ENCODE measurements at places on chromosomes 3 and 15.

DNA sequence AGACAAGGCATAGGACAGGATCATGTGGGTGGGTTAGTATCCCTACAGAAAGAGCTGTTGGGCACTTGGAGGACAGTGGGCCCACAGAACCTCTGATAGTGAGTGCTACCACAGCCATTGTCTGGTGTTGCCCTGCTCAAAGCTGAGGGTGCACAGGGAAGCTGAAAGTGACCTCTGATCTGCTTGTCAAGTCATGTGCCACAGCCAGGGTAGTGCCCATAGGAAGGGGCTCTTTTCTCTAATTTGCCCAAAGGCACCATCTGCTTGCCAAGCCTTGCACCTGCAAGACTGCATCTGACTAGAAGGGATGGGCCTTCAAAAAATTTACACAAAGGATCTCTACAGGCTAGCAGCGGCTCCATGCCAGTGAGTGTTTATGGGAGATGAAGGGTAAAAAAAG, 87.4 kb upstream of the GSK3B start:
- DNase-seq = no peak

GRCh38 chr15:65069179-65069578, 1.4 kb upstream of the RASL12 start:
- DNase-seq = peak; percentile 67

- peak; percentile 27 for DNase-seq
Measured at GRCh38 chr3:150049317-150049716, 78.6 kb upstream of the PFN2 start.

GRCh38 chr15:39285663-39286062, 295.2 kb upstream of the THBS1 start:
- no peak for DNase-seq

GRCh38 chr15:69463182-69463756, 10.7 kb downstream of the RPLP1 start:
- DNase-seq = no peak

GRCh38 chr3:18061737-18062656, 319.6 kb upstream of the TBC1D5 start:
- peak; percentile 65 for DNase-seq

- DNase-seq = no peak
Measured at GRCh38 chr3:142228964-142229363, 3.6 kb upstream of the GK5 start.

DNA sequence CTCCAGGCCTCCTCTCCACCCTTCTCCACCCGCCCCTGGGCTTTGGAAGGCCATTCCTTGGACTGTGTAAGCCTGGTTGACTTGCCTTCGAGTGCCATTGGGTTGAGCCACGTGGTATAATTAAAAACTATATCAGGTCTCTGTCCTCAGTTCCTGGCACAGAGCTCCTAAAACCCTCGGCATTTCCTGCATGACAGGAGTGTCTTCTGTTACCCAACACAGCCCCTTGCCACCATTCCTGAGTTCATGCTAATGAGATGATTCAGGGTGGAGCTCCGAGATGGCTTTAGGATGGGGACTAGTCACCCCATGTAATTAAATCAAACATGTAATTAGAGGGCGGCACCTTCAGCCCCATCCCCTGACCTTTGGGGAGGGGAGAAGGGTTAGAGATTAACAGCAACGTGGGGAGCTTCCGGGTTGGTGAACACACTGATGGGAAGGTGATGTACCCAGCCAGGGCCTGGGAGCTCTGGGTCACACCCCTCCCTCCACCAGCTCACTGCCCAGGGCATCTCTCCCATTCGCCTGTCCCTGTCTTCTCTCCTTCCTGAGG, 256.4 kb downstream of the FAM43A start:
- DNase-seq = no peak

GRCh38 chr3:30352410-30353318, 253.7 kb upstream of the TGFBR2 start:
- no peak for DNase-seq

DNA sequence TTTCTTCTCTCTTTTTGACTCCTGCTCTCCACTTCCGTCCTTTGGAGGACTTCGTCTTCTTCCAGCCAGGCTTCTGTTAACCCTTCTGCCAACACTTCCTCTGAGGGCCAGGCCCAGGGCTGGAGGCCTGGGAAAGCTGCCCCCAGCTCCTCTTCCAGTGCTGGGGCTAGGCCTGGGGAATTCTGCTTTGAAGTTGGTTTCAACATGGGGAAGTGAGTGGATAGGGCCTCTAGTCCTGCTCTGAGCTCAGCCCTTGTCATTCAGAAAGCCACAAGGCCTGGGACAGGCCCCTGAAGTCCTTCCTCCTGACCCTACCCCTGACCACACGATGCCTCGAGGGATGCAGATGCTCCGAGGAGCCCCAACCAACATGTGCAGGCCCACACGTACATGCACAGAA, 53.9 kb upstream of the HERC1 start:
- no peak for DNase-seq

DNA sequence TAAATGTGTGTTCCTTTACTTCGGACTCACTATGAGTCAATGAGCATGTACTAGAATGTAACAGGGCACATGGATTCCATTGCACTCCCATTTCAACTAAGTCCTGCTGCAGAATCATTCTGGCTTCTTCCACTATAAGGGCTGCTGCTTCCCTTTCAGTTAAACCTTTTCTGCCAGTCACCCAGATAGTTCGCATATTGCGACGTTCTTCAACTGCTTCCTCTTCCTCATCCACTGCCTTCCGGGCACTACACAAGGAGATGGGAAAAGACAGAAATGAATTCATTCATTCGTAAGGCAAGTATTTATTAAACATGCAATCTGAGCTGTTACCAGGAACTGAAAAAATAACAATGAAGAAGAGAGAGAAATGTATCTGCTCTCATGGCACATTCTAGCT, 55.6 kb downstream of the POLQ start:
- no peak for DNase-seq

- DNase-seq = peak; percentile 87
Measured at GRCh38 chr3:193872265-193872753, 263.6 kb upstream of the HES1 start.

- DNase-seq = peak; percentile 54
Measured at GRCh38 chr3:71581457-71582035, 2.0 kb downstream of the FOXP1 start.

DNA sequence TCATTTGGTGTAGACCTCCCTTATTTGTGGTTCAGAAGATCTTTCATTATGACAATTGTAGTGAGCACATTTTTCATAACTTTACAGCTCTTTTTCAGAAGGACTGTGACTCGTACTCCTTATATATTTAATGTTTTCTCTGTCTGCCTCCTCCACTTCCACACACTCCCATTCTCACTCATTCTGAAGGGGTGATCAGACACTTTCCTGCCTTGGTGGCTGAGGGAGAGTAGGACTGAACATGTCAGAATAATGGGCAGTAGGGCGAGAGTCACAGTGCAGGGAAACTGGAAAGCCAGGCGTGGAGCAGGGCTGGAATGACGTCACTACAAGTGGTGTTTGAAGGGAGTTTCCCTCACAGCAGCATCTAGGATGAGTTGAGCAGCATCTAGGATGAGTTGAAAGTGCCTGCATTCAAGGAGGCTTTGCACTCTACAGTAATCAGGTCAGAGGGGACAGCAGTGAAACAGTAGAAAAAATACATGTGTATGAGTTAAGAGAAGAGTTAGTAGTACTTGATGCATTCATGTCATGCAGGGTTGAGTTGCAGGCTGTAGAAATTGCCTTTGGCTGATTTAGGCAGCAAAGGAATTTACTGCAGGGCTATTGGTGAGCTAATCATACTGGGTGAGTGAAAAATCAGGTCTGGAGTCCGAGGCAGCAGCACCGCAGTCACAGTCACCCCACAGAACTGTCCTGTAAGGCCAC, 36.3 kb upstream of the FBXL22 start:
- no peak for DNase-seq

DNA sequence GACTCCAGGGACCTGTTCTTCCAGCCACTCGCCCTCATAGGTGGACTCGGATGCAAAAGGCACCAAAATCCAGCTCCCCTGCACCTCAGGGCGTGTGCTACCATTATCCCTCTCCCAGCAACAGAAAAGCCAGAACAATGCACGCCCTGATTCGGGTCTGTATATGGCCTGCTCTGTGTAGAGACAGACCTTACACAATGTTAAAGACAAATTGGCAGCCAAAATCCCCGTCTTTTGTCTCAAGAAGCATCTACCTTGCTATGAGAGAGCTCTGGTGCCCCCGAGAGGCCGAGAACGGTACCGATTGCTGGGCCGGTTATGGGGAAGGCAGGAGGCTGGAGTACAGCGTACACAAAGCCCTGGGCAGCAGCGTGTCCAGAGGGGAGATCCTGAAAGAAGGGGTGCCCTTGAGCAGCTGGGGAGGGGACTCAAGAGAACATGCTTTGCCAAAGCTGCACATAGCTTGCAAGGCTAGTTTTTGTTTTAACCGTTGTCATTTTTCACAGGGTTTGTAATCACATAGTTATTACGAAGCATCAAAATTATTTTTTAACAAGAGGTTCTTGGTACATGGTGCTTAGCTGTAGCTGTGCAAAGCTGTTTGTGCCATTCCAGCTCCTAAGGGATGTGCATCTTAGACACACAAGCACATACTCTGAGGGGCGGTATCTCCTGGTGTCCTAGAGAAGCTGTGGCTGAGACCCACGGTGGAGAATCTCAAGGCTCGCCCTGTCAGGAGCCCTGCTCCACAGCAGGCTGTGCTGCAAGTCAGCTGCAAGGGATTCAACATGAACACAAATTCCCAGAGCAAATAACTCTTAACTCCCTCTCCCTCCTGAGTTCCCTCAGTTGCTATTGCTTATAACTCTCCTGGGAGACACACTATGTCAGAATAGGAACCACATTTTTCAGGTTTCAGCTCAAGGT, 461.5 kb upstream of the PPP2R3A start:
- DNase-seq = peak; percentile 60

GRCh38 chr15:77181305-77182074, 110.6 kb upstream of the TSPAN3 start:
- no peak for DNase-seq

GRCh38 chr15:61250613-61251012, 21.5 kb upstream of the RORA start:
- no peak for DNase-seq

- no peak for DNase-seq
Measured at GRCh38 chr3:21955406-21955805, 204.4 kb upstream of the ZNF385D start.

- DNase-seq = peak; percentile 54
Measured at GRCh38 chr15:88021601-88022000, 234.9 kb downstream of the NTRK3 start.

- DNase-seq = no peak
Measured at GRCh38 chr15:48451736-48452135, 120.5 kb downstream of the DUT start.

DNA sequence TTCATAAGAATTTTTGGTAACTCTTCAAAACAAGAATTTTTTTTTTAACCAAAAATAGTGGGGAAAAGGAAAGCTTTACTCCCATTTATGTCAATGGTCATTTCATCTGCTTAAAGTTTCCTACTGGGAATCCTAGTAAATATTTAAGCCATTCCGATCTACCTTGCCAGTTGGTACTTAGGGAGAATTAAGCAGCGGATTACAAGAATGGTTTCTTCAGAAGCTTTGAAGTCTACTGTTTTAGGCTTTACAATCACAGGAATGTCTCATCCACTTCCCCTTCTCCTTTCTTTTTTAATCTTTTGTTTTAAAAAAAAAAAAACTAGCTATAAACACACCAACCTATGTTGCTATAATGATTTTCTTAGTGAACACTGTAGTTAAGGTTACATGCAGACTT, 341.4 kb upstream of the ATP11B start:
- no peak for DNase-seq

DNA sequence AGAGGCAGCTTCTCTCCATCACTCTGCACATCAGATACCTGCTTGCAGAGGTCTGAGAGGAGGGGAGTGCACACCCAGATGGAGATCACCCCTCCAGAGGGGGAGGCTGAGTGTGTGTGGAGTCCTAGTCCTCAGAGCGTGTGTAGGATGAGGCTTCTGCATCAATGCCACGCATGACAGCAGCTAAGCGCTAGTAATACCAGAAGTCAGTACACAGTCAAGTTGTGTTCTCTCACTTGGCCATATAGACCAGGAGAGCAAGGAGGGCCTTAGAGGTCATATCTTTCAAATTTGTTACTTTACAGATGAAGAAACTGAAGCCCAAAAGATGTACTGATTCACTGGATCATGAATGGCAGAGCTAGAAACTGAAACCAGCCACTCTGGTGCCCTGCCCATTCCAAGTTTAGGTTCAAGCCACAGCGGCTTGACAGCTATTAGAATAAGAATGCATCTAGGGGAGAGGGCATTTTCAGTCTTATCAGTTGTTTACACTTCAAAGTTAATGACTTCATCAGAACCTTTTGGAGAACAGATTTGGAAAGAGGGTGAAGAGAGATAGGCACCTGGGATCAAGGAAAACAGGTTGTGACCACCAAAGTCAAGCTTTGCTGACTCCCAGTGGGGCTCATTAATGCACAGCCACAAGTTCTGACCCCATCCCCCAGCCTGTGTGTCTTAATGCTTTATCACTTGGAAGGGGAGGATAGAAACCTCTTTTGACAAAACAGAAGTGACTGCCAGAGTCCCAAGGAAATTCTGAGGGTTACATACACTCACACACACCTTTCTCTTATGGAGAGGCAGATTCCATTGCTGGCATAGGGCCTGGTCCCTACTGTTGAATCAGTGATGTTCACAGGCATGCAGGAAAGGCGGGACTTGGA, 310.3 kb downstream of the CHST2 start:
- DNase-seq = no peak

GRCh38 chr3:24440760-24441464, 53.7 kb downstream of the THRB start:
- DNase-seq = no peak

DNA sequence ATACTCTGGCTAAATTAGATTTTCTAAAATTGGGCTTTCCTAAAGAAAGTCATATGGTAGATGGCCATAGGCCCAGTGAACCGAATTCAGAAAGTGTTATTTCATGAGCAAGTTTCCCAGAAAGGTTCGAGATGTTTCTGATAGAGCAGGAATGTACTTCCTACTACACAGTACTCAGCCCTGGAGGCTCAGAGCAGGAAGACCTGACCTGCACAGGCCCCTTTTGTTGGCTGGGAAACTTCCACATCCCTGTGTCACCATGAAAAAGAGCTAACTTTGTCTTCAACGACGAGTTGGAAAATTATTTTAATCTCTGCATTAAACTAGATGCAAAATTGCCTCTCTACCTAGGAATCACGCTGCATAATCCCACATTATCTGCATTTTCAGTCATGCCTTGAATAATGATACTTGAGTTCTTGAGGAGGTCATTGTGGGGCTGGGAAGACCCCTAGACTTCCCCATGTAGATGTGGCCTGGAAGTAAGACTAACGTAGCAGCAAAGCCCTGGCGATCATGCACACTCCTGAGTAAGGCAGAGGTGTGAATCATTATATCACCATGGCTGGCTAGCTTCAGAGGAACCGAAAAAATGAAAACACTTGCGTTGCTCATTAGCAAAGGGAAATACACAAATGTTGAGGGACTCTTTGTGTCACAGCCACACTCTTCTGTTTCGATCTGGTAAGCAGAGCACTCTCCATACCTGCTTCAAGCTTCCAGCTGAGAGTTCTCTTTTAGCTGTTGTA, 47.1 kb downstream of the CMTM7 start:
- no peak for DNase-seq

GRCh38 chr3:12396471-12396870, 87.8 kb upstream of the TSEN2 start:
- DNase-seq = no peak

- peak; percentile 80 for DNase-seq
Measured at GRCh38 chr3:170563712-170564423, 22.0 kb downstream of the SLC7A14 start.

Measured in EL (cell line).